SIG-M5 (cell line): ENCODE measurements at places on chromosomes 5 and 9.
A peak's percentile ranks its signal among the peaks of the same experiment; 100 is the strongest.

DNA sequence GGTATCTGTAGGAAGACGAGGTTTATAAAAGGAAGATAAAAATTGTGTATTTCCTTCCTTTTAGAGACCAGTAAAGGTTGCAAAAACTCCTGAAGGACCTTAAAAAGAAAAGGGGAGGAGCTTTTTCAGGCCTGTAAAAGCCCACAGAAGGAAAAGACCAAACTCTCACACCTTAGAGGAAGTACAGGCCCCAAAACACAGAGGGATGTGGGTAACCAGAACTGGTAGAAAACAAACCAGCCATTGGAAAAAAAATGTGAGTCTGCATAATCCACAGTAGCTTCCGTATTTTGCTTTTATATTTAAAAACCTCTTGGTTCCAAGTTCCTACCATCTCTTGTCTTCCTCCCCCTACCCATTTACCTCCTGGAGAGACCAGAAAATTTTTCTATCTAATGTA is 8.5 kb downstream of the GIN1 start:
- DNase-seq, result peak; percentile 26

GRCh38 chr5:180830253-180831138 is 27.9 kb upstream of the MGAT1 start:
- DNase-seq, result no peak

DNA sequence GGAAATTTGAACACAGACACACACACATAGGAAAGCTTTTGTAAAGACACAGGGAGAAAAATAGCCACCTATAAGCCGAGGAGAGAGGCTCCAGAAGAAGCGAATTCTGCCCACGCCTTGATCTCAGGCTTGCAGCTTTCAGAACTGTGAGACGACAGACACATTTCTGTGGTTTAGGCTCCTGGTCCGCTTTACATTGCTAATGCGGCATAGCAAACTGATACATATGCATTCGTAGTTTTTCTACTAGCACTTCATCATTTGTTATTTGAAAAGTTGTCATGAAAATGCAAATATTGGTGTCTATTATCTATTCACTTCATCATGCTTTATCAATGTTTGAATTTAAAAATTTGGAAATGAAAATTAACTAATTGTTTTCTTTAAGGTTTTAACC is 674.9 kb downstream of the SEMA5A start:
- DNase-seq, result no peak

- no peak for DNase-seq
These were observed 70.9 kb downstream of the TEX10 start for GRCh38 chr9:100281676-100282387.

GRCh38 chr9:135906291-135907005 is 898 bp downstream of the CAMSAP1 start:
- DNase-seq, result no peak

DNA sequence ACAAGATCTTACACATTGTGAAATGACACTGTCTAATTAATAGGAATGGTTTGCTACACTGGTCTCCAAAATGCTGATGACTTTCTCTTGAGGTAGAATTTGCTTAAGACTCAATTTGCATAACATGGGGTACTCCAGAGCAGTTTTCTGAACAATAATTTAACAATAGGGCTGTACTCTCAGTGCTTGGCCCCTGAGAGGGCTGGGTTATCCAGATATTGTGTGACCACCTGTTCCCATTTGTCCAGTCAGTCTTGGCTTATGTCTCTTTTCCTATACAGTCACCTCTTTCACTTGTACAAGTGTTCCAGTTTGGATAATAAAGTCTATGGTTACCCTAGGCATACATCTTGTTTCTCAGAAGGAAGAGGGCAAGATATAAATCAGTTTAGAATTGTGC is 17.9 kb downstream of the ZSWIM6 start:
- DNase-seq, result no peak

GRCh38 chr5:162801235-162801634 is 636.2 kb upstream of the CCNG1 start:
- DNase-seq, result no peak

DNA sequence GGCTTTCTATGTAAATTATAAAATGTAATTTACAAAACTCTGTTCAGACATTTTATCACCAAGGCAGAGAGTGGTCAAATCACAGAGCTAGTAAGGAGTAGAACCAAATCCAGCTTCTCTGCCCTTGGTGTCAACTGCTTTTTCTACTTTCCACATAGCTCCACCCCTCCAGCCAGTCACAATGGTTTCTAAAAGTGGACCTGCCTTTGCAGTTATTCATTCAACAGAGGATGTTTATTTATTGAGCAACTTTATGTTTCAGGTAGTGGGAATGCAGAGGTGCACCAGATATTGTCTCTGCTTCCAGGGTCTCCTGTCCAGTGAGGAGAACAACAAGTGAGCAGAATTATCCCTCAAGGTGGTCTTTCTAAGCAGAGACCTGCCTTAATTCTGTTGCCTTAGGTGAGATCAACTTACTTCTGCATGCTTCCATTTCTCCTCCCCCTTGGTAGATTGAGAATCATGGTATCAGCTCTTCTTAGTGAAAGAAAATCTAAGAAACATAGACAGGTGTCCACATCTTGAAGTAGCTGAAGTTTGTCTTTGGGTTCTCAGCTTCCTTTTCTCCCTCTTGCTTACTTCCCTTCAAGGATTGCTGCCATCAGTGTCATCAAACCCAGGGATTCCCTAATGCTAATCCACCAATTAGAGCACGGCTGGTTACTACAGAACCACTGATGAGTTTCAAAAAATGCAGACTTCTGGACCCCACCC is 17.2 kb upstream of the PDCD1LG2 start:
- no peak for DNase-seq

DNA sequence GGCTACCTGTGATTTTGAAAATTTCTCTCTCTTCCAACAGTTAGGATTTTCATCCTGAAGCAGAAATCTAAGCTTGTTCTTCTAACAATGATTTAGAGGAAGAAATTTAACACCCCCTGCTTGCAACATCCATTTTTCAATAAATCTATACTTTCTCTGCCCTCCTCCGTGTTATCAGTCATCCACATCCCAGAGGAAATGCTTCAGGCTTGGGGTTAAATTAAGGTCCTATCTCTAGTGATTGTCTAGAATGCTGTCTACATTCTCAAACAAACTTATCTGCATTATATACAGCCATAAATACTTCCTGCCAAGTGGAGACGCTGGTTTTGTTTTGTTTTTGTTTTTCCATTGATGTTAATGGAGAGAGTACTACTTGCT is 371.0 kb downstream of the CSNK1G3 start:
- no peak for DNase-seq

DNA sequence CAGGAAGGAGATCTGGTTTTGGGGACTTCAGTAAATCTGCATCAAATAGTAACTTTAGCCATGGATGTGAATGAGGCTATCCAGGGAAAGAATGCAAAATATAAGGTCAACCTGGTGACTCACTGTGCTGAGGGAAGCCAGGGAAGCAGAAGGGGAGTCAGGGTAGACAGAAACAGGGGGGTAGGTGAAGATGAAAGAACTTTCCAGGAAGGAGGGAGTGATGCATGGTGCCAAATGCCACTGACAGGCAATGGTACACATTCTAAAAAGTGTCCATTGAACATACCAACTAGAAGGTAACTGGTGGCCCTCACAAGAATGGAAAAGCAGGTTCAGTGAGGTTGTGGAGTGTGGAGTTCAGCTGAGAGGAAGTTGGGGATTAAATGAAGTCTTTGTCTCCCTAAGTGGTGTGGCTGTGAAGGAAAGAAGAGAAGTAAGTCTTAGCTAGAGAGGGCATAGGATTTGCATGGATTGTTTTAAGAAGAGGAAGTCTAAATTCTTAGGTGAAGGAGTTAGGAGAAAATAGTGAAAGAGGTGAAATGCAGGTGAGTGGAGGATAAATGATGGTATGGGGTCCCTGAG is 35.5 kb downstream of the PALM2AKAP2 start:
- no peak for DNase-seq

GRCh38 chr9:98255061-98255577 is 330 bp downstream of the TBC1D2 start:
- DNase-seq, result no peak

GRCh38 chr9:13461414-13461991 is 182.0 kb upstream of the MPDZ start:
- DNase-seq, result no peak

DNA sequence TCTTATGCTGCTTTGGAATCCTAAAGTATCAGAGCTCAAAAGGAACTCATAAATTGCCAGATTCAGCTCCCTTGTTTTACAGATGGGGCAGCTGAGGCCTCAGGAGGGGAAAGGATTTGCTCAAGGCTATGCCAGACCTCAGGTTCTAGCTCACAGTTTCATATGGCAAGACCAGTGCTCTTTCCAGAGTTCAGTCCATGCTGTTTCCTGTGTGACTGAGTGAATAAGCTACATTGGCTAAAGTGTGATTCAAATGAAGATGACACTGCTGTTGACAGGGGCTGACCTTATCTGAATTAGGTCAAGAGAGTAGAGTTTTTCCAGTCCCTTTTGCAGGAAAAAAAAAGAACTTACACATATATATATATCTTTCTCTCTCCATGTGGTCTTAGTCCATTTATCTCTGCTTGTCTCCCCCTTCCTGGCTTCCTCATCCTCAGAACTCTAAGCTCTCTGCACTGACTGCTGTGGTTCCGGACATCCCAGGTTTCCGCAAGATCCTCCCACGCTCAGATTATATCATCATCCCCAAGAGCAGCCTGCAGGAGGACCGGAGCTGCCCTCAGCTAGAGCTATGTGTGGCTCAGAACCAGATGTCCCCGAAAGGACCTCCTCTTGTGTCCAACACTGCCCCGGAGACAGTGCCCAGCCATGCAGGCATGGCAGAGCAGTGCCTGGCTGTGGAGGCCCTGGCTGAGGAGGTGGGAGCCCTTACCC is 9.3 kb downstream of the HMGXB3 start:
- DNase-seq, result no peak

GRCh38 chr5:155833287-155833686 is 493.7 kb upstream of the SGCD start:
- DNase-seq, result no peak

- DNase-seq, result no peak
These were observed 560.7 kb downstream of the PSAT1 start for GRCh38 chr9:78857373-78858225.

DNA sequence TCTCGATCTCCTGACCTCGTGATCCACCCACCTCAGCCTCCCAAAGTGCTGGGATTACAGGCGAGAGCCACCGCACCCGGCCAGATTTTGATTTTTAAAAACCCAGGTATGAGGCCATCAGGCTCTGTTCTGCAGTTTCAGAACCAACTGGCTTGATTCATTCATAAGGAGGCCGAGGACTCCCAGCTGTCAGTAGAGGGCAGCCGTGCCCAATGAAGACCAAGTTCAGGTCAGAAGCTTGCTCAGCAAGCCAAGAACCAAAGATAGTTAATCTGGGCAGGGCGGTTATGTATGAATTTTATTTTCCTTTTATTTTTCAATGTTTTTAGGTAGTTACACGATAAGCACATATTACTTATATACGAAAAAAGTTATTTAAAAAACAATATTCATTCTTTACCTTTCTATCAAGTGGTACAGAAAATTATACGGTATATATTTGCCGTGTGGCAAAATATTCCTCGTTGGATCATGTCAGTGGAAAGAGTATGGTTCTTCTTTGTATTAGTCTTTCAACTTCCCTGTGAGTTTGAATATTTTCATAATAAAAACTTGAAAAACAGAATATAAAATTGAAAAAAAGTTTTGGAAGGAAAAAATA is 18.0 kb downstream of the MGAT1 start:
- no peak for DNase-seq

DNA sequence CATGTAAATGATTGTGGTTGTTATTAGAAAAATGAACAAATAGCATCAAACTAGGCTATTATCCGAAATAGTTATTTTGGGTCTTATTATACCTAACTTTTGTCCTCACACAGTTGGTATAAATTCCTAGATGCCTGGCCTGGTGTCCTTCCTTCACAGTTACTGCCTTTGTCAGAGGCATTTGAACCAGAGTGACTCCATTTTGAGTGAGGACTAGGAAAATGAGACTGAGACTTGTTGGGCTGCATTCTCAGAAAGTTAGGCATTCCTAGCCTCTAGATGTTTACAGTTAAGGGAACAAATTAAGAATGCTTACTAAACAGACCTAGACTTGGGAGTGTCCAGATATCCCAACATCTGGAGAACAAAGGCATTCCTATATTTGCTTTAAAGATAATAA is 283.5 kb upstream of the C9orf72 start:
- no peak for DNase-seq

GRCh38 chr9:97640325-97640724 is 6.7 kb downstream of the NCBP1 start:
- no peak for DNase-seq
